Mesenchymal stem cell (in vitro differentiated cells and primary cell): ENCODE measurements at places on chromosomes 2 and 18.

GRCh38 chr2:205646680-205647079, 35.6 kb upstream of the NRP2 start:
- no peak overlapping the region for H3K27ac ChIP-seq
- no peak overlapping the region for H3K4me3 ChIP-seq
- no peaks in the 10 kb centered on the region for H3K27me3 ChIP-seq

DNA sequence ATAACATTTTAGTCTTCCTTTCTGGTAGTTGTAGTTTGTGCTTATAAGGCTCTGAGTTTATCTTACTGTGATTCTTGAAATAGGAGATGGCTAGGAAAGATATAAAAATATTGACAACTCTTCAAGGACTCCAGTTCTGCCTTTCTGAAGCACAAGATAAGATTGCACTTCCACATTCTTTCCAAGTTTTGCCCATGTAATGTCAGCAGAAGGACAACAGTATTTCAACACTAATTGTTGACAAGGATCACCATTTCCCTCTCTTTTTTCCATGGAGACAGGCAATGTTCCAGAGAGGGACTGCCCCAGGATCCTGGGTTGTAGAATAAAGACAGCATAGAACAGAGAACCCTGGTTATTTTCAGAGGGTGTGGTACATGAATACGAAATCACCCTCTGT, 279.1 kb upstream of the CNTNAP5 start:
- no peaks in the 10 kb centered on the region for H3K27me3 ChIP-seq
- no peak for DNase-seq
- no peaks in the 10 kb centered on the region for H3K36me3 ChIP-seq
- H3K4me3 ChIP-seq: no peak overlapping the region

GRCh38 chr18:79397247-79397829, 1.6 kb downstream of the NFATC1 start:
- no peak overlapping the region for H3K4me3 ChIP-seq
- H3K27me3 ChIP-seq: peaks cover 9% of the 10 kb centered on the region
- peaks cover 9% of the 10 kb centered on the region for H3K36me3 ChIP-seq
- H3K4me1 ChIP-seq: peaks cover 31% of the 10 kb centered on the region
- no peak for DNase-seq

- peaks cover 21% of the 10 kb centered on the region for H3K27me3 ChIP-seq
- H3K27ac ChIP-seq: no peak overlapping the region
- no peak overlapping the region for H3K4me3 ChIP-seq
- no peak for DNase-seq
- H3K4me1 ChIP-seq: no peaks in the 10 kb centered on the region
These were observed 117.4 kb upstream of the COPS8 start for GRCh38 chr2:236968101-236968879.

- no peak overlapping the region for H3K27ac ChIP-seq
- H3K4me1 ChIP-seq: peaks cover 9% of the 10 kb centered on the region
- H3K4me3 ChIP-seq: no peak overlapping the region
- no peaks in the 10 kb centered on the region for H3K36me3 ChIP-seq
These were observed 458.6 kb downstream of the FBXO15 start for GRCh38 chr18:73688851-73689711.

DNA sequence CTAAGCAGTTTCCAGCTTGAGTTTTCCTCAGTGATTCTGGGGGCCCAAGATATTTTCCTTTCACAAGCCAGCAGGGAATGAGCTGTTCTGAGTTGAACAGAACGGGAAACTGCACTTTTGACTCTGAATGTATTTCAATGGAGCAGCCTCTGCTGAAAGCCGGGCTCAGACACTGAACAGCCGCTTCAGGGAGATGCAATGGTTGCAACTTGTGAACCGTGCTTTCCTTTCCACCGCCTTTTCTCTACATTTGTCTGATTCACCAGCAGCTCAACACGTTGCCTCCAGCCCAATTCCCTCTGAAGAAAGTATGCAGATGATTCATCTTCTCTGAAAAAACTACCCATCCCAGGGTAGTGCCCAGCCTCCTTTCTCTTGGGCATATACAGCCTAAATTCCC, 119.3 kb upstream of the PKDCC start:
- peaks cover 38% of the 10 kb centered on the region for H3K4me1 ChIP-seq
- H3K36me3 ChIP-seq: no peaks in the 10 kb centered on the region
- H3K4me3 ChIP-seq: no peak overlapping the region
- H3K27me3 ChIP-seq: no peaks in the 10 kb centered on the region
- peak overlapping the region; percentile 37 for H3K27ac ChIP-seq

DNA sequence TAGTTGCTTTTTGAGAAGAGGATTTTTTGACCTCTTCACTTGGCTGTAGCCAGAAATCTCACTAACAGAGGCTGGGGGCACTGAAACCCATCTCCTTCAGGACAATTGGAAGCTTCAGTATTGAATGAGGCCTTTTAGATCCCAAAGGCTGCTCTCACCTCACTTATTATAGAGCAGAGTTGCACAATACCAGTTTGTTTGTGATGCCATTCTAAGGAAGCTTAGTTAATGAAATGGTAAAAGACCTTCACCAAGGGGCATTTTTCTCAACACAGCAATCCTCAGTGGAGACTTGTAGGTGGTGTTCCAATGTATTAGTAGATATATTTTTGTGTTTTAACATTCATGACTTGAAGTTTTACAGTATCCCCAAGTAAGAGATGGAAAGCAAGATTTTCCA, 71.0 kb upstream of the RFX8 start:
- no peaks in the 10 kb centered on the region for H3K4me1 ChIP-seq
- DNase-seq: no peak
- H3K27ac ChIP-seq: no peak overlapping the region

- peak; percentile 48 for DNase-seq
- H3K4me1 ChIP-seq: peaks cover 77% of the 10 kb centered on the region
- peak overlapping the region; percentile 89 for H3K27ac ChIP-seq
These were observed 19.7 kb upstream of the SFXN5 start for GRCh38 chr2:73091164-73091563.

GRCh38 chr18:23669804-23670405, 7.2 kb upstream of the ANKRD29 start:
- H3K27me3 ChIP-seq: no peaks in the 10 kb centered on the region
- no peak overlapping the region for H3K27ac ChIP-seq
- H3K36me3 ChIP-seq: no peaks in the 10 kb centered on the region
- DNase-seq: no peak

DNA sequence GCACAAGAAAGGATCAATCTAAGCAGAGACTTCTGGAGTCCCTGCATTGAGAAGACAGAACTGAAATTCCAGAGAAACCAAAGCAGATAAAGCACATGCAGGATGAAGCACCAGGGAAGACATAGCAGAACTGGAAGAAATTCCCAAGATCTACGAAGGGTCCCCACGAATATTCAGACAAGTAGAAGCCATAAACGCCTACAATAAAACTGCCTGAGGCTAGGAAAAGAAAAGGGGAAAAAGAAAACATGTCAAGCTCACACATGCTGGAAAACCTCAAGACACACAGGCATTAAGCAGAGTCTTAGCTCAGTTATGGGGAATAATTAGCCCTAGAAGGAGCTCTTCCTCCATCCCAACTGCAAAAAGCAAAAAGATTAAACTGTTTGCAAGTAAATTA, 171.2 kb downstream of the NBAS start:
- no peaks in the 10 kb centered on the region for H3K36me3 ChIP-seq
- no peaks in the 10 kb centered on the region for H3K4me1 ChIP-seq
- H3K27me3 ChIP-seq: no peaks in the 10 kb centered on the region

DNA sequence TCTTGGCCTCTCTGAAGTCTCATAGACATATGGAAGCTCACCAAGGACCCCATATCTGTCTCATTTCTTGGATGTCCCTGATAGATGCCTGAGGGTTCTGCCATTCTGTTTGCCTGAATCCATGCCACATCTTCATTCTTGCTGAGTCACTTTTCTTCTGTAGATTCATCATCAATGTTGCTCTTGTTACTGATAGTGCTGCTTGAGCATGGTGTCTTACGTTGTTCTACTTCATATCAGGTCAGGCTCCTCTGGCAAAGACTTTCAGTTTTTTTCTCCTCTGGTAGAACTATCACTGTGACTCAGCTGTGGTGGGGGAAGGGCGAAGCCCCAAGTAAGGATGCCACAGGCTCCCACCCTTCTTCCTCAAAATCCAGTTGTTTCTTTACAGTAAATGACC, 885.2 kb downstream of the DCDC2C start:
- no peaks in the 10 kb centered on the region for H3K4me1 ChIP-seq
- no peaks in the 10 kb centered on the region for H3K27me3 ChIP-seq
- no peak overlapping the region for H3K4me3 ChIP-seq
- no peaks in the 10 kb centered on the region for H3K36me3 ChIP-seq
- H3K27ac ChIP-seq: no peak overlapping the region

GRCh38 chr18:75005626-75006025, 203.3 kb downstream of the PTGR3 start:
- no peak for DNase-seq
- H3K27me3 ChIP-seq: no peaks in the 10 kb centered on the region
- H3K4me1 ChIP-seq: no peaks in the 10 kb centered on the region
- H3K36me3 ChIP-seq: no peaks in the 10 kb centered on the region
- no peak overlapping the region for H3K27ac ChIP-seq

DNA sequence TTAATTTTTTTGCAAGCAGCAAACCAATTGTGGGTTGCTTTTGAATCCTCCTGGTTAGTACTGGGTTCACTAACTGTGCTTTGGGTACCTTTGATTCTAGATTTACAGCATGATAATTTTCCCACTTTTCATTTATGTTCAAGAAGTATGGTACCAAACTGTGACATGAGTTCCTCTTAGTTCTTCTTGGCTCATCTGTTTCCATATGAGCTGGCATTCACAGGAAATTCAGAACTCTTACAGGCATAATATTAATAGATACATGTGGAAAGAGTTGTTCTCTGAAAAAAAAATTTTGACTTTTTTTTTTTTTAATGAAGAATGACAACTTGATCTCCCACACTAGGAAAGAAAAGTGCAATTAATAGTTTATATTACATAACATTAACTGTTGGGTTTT, 59.4 kb downstream of the FMNL2 start:
- no peak overlapping the region for H3K27ac ChIP-seq
- DNase-seq: no peak
- no peaks in the 10 kb centered on the region for H3K27me3 ChIP-seq
- peaks cover 6% of the 10 kb centered on the region for H3K36me3 ChIP-seq
- H3K4me3 ChIP-seq: no peak overlapping the region

DNA sequence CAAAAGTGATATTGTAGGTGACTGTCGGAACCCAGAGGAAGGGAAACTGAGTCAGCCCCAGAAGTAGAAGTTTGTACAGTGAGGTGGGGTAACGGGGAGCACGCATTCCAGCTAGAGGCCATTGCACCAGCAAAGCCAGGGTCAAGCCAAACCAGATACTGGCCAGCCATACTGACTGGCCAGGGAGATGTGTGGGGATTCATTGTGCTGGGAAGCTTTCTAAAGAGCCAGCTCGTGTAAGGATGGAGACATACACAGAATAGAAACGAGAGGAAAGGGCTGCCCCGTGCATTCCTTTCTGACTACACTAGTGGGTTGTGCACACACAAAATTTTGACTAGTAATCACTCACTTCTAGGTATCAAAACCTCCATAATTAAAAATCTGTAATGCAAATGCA, 175.3 kb upstream of the PID1 start:
- DNase-seq: no peak
- no peak overlapping the region for H3K27ac ChIP-seq
- H3K4me3 ChIP-seq: peak overlapping the region; percentile 61
- no peaks in the 10 kb centered on the region for H3K27me3 ChIP-seq
- H3K36me3 ChIP-seq: no peaks in the 10 kb centered on the region

DNA sequence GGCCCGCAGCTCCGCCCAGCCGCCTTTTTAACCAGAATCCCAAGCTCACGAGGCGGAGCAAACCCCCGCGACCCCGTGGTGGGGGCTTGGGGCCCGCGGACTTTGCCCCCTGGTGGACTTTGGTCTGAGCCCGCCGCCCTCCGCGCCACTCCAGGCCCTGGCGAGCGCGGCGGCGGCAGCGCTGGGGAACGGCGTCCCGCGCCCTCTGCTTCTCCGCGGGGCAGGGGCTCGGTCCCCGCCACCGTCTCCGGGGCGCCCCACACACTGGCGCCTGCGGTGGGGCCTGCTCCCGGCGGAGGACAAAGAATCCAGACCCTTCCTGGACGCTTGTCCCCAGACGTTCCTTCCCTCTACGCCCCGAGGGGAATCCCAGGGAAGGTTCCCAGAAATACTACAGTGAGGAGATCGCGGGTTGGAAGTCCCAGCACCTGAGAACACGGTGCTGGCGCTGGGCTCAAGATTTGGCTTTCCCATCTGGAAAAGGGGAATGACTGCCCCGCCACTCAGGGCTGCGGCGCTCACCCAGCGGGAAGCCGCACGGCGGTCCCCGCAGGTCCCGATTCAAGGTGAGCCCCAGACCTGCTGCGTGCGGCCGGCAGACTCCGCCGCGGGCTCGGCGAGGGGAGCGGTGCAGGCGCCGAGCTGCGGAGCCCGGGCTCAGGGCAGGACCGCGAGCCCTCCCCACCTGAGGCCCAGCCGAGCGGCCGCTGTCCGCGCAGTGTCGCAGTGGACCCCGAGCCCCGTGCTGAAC, at the start of gene HAAO:
Gene HAAO, minus strand, starts transcription at position 1 of the 751 bp plus-strand sequence. CDS start 47 bp downstream, outside the sequence.
- H3K4me3 ChIP-seq: peak within 1 kb of the TSS; percentile 68
- DNase-seq: peak; percentile 52
- H3K27ac ChIP-seq: no peak within 1 kb of the TSS
- peaks cover 26% of the 10 kb centered on the region for H3K27me3 ChIP-seq

DNA sequence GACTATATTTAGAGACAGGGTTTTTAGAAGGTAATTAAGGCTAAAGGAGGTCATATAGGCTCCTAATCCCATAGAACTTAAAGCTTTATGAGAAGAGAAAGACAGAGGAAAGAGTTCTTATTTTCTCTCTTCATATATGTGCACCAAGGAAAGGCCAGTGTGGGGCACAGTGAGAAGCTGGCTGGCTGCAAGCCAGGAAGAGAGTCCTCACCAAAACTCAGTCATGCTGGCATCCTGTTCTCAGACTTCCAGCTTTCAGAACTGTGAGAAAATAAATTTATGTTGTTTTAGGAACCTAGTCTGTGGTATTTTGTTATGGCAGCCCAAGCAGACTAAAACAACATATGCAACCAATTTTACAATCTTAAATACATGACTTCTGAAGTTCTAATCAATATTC, 31.5 kb upstream of the ATIC start:
- no peak overlapping the region for H3K27ac ChIP-seq
- no peak overlapping the region for H3K4me3 ChIP-seq
- H3K36me3 ChIP-seq: no peaks in the 10 kb centered on the region
- peaks cover 3% of the 10 kb centered on the region for H3K4me1 ChIP-seq

- peaks cover 30% of the 10 kb centered on the region for H3K27me3 ChIP-seq
- H3K4me1 ChIP-seq: peaks cover 27% of the 10 kb centered on the region
- H3K27ac ChIP-seq: no peak within 1 kb of the TSS
- peak; percentile 10 for DNase-seq
- no peak within 1 kb of the TSS for H3K4me3 ChIP-seq
These were observed at the start of gene NETO1 for GRCh38 chr18:72867746-72868584. TSS of gene NETO1 (minus strand) at chr18:72867987. CDS start at chr18:72867291, 696 bp downstream.

- peaks cover 8% of the 10 kb centered on the region for H3K4me1 ChIP-seq
- H3K4me3 ChIP-seq: no peak overlapping the region
- H3K36me3 ChIP-seq: no peaks in the 10 kb centered on the region
- H3K27ac ChIP-seq: no peak overlapping the region
- H3K27me3 ChIP-seq: no peaks in the 10 kb centered on the region
These were observed 23.5 kb upstream of the PMAIP1 start for GRCh38 chr18:59876310-59876626.

GRCh38 chr2:127219171-127220070, 678 bp downstream of the CYP27C1 start:
- no peaks in the 10 kb centered on the region for H3K27me3 ChIP-seq
- H3K36me3 ChIP-seq: peaks cover 4% of the 10 kb centered on the region
- peak overlapping the region; percentile 78 for H3K4me3 ChIP-seq
- H3K4me1 ChIP-seq: peaks cover 13% of the 10 kb centered on the region
- DNase-seq: peak; percentile 30
